HS-27A (cell line): ENCODE measurements at places on chromosomes 2 and 18.

GRCh38 chr18:32732165-32732564 is 40.7 kb downstream of the KLHL14 start:
- DNase-seq: no peak

- no peak for DNase-seq
These were observed 932.1 kb upstream of the FSHR start for GRCh38 chr2:50086450-50086849.

DNA sequence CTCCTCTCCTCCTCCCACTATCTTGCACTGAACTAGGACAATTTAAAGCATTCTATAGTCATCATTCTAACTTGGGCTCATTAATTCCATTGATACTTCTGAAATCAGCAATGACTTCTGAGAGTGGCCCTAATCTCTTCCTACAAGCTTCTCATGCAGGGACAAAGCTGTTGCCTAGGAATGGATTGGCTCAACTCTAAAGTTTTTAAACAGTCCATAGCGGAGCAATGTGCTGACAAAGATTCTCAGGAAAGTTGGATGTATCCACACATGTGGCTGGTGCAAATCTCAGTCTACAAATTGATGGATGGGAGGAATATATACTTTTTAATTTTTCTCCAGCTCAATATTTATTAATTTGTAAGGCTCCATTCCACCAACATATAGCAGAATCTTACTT is 388.9 kb downstream of the SETBP1 start:
- DNase-seq: no peak

- DNase-seq: no peak
These were observed 69.4 kb upstream of the TAF1B start for GRCh38 chr2:9773903-9774239.

DNA sequence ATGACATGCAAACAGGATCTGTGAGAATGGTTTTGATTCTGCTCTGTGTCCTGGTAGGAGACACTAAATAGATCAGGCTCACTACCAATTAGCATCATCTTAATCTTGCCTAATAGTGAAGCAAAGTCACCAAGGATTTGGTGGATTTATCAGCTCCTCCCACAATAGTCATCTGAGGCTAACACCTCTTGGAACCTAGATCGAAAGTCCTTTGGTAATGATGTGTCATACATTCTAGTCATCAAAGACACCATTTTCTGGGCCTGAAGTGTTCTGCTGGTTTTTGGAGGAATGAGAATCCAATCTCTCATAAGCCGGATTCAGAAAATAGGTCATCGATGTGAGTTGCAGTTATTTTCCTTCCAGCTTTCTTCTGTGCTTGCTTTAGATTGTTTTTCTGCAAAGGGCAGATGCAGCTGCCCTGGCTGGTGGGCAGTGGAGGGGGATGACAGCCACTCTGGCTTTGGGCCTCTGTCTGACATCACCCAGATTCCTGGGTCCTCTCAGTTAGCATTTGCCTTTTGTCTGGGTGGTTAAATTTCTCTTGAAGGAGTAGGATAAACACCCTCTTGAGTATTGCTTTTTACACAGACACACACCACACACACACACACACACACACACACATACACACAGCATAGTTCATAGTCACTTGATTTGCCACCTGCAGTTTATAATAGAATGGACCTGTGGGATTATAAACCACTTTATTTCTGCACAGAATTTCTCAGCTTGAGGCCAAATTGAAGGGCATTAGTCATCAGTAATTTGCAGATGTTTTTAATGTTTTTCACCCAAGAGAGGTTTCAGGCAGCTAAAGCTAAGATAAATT is at the start of gene MYO3B:
Gene MYO3B, plus strand, starts transcription at position 198 of the 832 bp plus-strand sequence. Its CDS starts 141 bp downstream, at position 339.
- DNase-seq: no peak

DNA sequence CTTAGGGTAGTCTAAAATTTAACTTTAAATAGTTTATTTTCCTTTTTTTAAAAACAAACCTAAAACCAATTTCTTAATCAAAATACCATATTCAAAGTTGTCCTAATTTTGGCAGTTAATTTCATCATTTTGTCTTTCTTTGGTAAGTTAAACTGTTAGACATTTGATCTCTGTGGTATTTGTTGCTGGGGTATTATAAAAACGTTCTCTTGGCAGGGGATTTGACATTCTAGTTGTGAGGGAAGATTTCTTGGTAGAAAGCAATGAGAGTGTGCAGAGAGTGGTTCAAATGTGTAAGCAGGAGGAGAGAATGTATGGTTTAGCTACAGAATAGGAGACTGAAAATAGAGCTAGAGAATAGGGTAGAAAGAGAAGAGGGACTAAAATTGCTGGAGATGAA is 14.6 kb downstream of the GULP1 start:
- DNase-seq: no peak

DNA sequence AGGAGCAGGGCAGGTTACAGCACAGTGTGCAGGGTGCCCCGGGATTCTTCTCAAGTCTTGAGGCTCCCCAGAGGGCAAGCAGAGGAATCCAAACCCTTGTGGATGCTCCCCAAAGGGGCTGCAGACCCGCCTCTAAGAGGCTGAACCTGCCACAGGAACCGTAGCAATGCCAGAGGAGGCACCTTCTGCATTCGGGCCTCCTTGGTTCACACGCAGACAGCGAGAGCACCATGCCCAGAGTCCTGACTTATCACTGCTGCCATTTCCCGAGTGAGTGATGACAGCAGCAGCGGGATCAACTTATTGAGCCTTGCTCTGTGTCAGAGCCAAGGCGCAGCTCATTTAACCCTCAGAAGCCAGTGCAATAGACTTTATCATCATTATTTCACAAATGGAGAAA is 203.5 kb downstream of the CTIF start:
- DNase-seq: no peak

DNA sequence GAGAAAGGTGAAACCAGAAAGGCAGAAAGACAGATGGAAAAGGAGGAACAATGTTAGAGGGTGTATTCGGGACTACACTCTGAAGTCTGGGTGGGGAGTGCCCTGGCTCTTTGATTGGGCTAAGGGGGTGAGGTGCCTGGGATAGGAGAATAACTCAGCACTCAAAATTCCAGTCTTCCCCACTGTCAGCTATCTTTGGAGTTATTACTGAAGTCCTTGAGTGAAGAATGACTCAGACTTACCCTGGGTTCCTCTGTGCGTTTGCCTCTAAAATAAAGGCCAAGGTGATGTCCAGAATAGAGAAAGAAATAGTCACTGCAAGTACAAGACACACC is 151.8 kb upstream of the SERPINE2 start:
- DNase-seq: no peak

DNA sequence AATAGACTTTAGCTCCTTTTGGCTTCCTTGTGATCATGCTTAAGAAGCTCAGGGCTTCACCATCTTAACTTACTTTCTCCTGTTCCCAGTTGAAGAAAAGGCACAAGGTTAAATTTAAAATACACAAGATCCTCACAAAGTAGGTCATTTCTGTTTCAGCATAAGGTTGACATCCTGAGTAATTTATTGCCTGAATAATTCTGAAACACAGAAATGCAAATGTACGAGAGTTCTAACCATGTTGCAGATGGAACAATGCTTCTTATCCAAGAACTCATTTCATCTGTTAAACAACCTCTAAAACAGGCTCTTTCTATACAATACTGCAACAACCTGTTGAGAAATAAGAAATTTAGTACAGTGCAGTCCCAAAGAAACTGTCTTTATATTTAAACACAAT is 395.2 kb downstream of the BCL11A start:
- DNase-seq: no peak

DNA sequence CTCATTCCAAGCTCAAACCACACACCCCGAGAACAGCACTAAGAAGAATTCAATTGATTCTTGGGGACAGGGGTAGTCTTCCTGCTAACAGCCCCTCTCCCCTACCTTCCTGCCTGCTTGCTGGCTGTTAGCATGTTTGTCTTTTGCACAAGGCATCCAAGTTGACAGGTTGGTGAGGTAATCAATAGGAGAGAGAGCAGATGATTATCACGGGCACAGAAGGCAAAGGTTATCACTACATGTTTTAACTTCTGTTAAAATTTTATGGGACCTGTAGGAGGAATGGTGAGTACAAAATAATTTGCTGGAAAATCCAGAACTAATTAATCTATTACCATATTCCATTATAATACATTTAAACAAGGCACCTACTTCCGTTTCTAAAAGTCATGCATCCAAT is 442.1 kb upstream of the TCF4 start:
- DNase-seq: no peak
